Activated CD4-positive, alpha-beta T cell treated with anti-CD3 and anti-CD28 coated beads, Interleukin-2, amount 10 ng/mL, durations not matched to agents 24 days and 14 days (primary cell): ENCODE measurements at places on chromosomes 2 and 18.

DNA sequence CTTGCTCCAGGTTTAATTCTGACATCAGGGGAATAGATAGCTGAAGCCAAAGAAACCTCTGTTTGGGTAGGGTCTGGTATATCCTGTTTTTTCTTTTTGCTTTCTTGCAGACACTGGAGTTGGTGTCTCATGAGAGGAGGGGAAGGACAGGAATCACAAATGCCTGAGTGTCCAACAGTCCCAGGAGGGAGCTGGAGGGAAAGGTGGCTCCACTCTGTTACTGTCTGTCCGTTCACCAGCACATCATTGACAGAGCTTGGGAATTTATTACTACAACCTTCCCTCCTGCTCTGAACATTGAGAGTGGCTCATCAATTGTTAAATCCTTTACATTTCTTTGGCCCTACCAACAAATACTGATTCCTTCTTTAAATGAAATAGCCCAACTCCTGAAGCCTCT, 152.3 kb upstream of the NOSTRIN start:
- DNase-seq = no peak

DNA sequence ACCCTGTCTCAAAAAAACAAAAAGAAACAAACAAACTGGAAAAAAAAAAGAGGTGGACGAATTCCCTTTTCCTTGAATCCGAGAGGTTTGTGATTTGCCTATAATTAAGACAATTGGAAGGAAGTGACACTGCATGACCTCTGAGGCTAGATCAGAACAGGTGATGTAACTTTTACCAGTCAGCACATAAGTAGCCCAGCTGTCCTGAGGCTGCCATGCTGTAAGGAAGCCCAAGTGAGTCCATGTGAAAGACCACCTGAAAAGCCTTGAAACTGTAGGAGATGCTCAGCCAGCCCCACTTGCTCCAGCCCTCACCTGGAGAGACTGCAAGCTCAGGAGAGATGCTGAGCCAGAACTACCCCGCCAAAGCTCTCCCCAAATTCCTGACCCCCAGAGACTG, 166.8 kb downstream of the TGIF1 start:
- no peak for DNase-seq

DNA sequence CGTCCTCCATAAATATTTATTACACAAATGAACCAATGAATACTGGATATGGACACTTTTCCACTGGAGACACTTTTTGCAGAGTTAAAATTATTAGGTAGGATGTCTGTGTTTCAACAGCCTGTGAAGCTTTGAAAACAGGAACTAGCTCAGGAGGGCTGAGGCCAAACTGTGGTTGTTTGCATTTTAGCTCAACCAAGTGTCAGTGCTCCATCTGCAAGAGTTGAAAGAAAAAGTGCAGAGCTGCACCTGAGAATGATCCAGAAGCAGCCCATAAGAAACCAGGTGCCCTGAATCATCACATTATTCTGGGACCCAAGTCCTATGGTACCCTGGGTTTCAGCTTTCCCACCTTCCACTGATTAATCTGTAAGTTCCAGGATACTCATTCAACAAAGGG, 180.4 kb downstream of the TRIB2 start:
- DNase-seq = peak; percentile 67

- DNase-seq = no peak
Measured at GRCh38 chr2:30950339-30950738, 143.1 kb upstream of the CAPN13 start.
